ENCODE measurements at places on chromosomes 3 and 15.

- no peak for DNase-seq
These were observed 43.1 kb upstream of the TP63 start for GRCh38 chr3:189588070-189588469.

DNA sequence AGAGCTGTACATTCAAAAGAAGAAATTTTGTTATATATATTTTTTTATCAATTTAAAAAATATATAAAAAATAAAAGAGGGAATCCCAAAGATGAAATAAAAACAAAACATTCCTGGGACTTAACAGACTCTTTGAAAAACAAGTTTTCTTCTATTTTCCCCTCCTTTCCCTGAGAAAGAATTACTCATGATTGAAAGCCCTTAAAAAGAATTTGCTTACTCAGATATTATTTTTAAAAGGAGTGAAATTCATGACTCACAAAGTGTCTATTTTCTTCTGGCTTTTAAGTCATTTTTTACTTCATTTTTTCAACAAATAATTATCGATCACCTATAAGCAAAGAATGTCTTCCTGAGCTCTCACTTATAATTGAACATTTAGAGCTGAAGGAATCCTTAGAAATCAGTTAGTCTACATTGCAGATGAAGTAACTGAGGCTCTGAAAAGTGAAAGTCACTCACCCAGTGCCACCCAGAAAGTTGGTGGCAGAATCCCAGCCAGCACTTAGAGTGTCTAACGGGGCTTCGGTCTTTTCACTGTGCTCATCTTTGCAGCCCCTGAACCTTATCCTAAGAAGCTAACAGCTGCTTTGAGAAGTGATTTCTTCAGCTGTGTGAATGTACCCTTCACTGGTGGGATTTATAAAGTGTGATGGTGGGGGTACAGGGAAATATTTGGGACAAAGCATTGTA lies 42.5 kb upstream of the NUDT16 start:
- no peak for DNase-seq

- no peak for DNase-seq
These were observed 967.7 kb downstream of the AGBL1 start for GRCh38 chr15:87047203-87047965.

DNA sequence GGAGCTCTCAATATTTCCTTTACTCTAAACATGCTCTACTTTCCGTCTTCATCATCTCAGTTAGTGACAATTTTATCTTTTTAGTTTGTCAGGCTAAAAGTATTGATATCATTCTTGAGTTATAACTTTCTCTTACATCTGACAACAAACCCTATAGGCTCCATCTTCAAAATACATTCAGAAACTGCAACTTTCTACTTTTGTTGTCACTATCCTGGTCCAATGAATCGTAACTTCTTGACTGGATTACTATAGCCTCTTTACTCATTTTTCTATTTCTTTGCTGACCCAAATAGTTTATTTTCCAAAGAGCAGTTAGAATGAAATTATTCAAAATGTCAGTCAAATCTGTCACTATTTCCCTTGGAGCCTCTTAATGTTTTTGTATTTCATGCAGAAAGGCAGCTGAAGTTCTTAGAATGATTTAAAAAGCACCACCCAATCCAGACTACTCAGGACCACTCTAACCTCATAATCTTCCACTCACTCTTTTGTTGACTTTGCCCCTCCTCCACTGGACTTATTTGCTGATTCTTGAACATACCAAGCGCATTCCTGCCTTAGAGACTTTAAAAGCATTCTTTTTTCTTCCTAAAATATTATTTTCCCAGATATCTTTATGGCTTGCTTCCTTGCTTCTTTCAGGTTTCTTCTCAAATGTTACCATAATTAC lies 119.9 kb upstream of the CBLB start:
- no peak for DNase-seq

DNA sequence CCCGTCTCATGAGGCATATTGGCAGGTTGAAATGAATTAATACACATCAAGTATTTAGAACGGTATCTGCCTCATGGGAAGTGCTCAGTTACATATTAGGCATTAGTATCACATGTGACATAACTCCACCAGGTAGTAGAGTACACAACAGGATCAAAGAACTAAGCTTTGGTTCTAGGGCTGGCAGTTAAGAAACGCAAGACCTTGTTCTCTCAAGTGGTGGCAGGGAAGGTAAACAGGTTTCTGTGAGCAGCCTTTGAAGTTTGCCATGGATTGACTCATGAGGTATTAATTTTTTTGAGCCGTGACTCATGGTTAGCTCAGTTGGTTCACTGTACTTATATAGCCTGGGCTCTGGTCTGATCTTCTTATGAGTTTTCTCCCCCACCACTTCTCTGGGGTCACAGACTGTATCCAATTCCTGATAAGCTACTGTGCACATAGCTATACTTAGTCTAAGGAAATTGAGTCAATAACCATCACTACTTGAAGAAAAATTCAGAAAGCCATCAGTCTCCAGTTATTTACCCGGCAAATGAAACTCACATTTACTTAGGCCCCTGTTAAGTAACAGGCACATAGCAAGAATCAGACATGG lies 155.6 kb upstream of the STT3B start:
- DNase-seq: no peak

DNA sequence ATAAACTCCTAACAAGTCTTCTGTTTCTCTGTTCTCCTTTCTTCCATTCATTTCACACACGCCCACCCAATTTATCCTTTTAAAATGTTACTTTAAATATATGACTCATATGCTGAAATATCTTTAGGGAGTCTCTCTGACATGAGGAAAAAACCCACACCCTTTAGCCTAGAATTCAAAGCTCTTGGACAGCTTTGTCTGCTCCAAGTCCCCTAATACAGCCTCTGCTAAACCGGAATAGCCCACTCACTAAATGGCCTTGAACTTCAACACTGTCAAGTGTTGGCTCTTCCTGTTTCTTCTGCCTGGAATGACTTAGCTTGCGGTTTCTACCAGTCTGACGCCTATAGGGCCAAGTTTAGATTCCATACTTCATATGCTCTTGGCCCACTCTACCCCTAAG lies 3.3 kb upstream of the CD96 start:
- no peak for DNase-seq

DNA sequence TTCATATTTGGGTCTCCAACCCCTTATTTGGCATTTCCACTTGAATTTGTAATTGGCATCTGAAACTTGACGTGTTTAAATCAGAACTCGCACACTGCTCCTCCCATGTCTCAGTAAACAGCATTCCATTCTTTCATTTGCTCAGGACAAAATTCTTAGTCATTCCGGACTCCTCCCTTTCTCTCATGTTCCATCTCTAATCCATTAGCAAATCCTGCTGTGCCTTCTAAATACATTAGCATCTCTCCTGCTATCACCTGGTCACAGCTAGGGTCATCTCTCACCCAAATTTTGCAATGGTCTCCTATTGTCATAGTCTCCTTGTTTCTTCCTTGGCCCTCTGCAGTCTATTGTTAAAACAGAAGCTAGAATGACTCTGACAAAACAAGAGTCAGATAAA lies 119.9 kb upstream of the CADPS start:
- DNase-seq: no peak

DNA sequence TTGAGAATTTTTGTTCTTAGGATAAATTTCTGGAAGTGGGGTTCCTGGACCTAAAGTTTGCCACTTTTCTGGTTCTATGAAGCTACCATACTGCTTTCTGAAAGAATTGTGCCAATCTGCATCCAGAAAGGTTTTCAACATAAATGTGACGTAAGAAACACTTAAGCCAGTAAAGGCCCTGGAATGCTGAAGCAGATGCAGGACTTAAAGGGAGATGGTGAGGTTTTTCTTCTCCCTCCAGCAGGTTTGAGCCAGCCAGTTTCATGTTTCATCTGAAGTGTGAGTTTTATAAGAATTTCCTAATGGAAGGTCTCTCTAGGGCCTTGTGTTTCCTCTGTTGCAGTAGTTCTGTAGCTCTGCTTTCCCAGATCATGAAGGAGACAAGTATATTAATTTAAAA lies 33.1 kb downstream of the ZNF592 start:
- DNase-seq: no peak

- no peak for DNase-seq
These were observed 61.3 kb upstream of the OSTN start for GRCh38 chr3:191137708-191138107.

DNA sequence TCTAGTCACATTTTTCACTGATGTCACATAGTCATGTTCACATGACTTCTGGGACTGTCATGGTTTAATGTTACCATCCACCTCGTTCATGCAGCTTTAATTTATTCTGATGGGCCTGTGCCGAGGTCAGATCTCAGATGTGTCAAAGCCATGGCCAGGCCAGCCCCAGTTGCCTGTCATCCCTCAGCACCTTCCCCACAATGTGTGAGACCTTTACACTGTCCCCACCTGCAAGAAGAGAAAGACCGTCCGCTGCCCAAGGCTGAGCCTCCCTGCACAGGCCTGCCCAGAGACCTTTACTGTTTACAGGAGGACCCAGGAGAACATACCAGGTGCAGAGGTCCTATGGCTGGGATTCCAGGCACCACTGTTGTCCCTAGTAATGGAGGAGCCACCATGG lies 12.8 kb upstream of the KLF15 start:
- no peak for DNase-seq

DNA sequence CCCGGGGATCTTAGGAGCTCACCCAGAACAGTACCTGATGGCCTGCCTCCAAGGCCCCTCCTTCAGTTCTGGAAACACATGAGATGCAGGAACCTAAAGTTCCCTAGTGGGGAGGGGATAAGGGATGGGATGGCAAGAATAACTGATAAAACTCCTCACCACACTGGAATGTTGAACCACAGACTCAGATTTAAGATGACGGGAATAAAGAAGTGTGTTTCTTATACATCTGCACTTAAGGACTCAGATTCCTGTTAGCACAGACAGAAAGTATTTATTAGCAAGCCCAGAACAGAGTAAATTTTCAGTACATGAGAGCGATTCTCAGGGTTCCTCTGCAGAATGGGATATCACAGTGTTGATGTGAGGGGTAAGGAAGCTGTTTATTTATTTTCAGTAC lies 245.2 kb downstream of the TLE3 start:
- DNase-seq: no peak

DNA sequence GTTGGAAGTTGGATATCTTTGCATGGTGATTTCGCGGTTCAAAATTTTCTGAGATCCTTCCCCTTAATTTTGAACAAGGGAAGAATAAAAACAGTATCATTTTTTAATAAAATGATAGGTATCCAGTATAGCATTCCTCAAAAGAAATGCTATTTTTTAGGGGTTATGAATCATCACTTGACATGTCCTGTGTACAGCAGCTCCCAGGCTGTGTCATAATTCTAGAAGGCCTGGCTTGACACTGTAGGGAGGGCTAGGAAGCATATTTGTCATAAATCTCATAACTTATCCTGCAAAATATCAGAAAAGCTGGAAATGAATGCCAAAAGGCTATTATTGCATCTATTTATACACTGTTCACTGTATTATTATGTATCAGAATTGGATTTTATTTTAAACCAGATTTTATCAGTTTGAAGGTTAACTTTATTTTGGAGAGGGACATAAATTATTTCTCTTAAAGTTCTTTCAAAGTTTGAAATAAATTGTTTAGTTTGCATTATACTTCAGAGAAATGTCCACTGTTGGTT lies 539.1 kb upstream of the ROBO2 start:
- no peak for DNase-seq

DNA sequence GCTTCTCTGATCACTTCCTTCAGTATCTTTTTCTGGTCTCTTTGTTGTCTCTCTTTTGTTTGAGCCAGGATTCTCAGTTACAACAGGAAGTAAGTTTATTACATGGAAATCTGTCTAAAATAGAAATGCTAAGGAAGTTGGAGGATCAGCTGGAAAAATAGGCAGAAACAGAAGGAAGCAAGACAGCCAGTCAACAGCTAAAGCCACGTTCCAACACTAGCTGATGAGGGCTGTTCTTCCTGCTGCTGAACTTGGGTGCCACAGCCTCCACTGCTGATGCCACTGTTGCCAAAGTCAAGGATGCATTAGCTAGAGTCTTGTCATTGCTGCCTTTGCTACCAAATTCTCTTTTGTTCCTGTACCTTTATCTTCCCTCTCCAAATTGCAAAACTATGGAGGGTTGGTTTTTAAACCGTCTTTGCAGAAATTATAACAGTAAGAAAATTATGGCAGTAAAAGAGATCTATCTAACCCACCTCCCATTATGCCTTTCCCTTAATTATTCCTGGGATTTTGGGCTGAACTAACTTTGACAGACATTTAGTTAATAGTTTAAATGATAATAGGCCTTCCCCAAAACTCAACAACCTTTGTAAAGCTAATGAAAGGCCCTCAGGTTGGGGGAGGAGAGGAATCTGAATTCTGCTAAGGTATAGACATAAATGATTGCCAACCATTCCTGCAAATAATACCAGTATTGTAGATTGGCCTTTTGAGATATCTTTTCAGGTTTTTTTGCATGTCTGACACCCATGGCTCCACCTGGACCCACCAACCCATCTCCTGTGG lies 27.4 kb upstream of the OR5K4 start:
- no peak for DNase-seq

- no peak for DNase-seq
These were observed 2.0 kb downstream of the GLDN start for GRCh38 chr15:51343466-51343865.

DNA sequence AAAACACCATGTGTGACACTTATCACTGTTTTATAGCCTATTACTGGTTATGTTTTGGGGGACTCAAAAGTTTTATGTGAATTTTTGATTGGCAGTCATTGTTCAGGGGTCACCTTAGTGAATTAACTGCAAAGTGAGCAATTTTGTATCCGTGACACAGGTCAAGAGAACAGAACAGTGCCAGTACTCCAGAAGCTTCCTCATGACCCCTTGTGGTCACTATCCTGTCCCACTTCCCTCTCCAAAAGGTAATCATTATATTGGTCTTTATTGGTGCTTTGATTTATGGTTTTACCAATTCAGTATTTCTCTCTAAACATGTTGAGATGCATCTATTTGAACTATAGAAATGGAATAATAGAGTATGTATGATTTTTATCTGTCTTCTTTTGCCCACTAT lies 107.1 kb downstream of the STT3B start:
- DNase-seq: no peak

DNA sequence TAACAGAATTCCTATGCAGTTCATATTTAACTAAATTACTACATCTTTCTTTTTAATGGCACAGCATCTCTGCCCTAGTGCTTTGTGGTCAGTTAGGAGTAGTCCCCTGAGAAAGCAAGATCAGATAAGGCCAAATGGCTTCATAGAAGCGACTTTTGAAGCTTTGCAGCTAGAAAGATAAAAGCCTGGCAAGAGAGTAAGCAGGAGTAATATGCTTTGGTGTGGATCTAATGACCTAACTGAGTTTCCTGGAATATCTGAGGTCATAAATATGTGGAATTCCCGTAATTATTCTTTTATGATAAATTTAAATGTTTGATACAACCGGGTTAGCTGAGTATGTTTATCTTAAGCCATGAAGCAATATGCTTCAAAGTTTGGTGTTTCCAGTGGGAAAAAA lies 374.9 kb upstream of the LRRC3B start:
- DNase-seq: no peak

DNA sequence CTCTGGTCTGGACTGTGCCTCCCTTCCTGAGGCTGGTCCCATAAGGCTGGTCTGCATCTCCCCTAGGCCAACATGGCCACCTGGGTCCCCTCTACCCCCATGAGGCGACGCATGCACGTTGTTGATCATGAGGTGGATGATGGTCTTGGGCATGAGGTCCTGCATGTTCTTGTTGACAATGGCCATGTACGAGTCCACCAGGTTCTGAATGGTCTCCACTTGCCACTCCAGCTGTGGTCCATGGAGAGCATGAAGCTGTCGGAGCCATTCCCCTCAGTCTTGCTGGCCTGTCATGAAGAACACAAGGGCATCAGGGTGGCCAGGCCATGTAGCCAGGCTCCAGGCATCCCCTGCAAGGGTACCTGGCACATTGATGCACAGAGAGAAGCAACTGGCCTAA lies 27.1 kb upstream of the CSPG4 start:
- DNase-seq: no peak
